Activated T-cell treated with anti-CD3 and anti-CD28 coated beads, Interleukin-2, amount 50 U/mL, for 72 hours (primary cell): ENCODE measurements at places on chromosomes 2 and 18.

GRCh38 chr2:7004636-7005035, 87.4 kb downstream of the RNF144A start:
- no peak for DNase-seq

- no peak for DNase-seq
These were observed 55.6 kb downstream of the RPL37A start for GRCh38 chr2:216554286-216554685.

DNA sequence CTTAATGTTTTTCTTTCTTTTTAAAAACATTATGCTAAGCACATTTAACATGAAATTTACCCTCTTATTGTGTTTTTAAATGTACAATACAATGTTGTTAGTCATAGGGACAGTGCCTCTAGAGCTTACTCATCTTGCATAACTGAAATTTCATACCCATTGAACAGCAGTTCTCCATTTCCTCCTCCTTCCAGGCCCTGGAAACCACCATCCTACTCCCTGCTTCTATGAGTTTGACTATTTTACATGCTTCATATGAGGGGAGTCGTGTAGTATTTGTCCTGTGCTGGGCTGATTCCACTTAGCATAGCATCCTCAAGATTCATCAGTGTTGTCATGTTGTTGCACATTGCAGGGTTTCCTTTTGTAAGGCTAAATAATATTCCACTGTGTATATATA, 92.6 kb downstream of the SPATS2L start:
- no peak for DNase-seq

GRCh38 chr2:28640908-28641300, 110.7 kb upstream of the PPP1CB start:
- no peak for DNase-seq

DNA sequence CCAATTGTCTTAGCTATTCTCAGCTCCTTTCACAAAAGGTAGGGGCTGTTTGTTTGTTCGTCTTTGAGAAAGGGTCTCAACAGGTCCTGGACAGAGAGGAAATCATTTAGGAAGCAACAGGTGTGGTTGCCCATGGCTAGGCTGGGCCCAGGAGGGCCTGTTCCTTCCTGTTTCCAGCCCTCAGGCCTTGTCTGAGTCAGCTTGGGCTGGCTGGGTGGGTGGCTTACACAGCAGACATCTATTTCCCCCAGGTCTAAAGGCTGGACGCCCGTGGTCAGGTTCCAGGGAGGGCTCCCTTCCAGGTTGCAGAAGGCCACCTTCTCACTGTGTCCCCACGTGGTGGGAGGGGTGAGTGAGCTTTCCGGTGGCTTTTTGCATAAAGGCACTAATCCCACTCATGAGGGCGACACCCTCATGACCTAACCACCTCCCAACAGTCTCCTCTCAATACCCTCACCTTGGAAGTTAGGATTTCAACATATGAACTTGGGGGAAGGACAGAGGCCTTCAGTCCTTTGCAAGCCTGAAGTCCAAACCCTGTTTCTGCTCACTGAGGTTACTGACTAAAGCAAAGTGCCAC, 45.5 kb downstream of the ARHGEF4 start:
- no peak for DNase-seq

DNA sequence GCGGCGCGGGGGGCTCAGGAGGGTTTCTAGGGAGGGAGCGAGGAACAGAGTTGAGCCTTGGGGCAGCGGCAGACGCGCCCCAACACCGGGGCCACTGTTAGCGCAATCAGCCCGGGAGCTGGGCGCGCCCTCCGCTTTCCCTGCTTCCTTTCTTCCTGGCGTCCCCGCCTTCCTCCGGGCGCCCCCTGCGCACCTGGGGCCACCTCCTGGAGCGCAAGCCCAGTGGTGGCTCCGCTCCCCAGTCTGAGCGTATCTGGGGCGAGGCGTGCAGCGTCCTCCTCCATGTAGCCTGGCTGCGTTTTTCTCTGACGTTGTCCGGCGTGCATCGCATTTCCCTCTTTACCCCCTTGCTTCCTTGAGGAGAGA, 5.2 kb downstream of the PROC start:
- no peak for DNase-seq
